ENCODE measurements at places on chromosomes 2 and 18.

DNA sequence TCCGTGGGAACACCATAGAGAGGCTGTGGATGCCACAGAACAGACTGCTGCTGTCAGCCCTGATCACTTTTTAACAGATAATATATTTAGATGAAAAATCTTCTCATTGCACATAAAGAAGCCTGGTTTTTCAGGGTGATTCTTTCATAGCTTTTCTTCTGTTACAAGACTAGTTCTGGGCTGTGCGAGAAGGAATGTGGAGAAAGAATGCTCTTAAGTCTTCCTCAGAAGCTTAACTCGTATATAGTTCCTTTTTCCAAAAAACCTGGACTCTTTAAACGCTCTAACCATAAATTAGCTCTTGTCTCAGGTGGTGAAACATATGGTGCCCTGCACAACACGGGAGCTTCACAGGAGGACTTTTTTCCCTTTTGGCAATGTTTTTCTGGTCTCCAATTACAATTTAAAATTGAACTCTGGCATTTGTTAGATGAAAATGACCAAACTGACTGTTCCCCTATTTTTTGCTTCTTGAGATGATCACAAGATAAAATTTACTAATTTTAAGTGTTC, 125.9 kb upstream of the SMAD7 start:
- DNase-seq = no peak

- DNase-seq = no peak
These were observed 250.3 kb upstream of the FOSL2 start for GRCh38 chr2:28142386-28142785.

GRCh38 chr2:168156661-168157060, 90.7 kb downstream of the STK39 start:
- DNase-seq = no peak

DNA sequence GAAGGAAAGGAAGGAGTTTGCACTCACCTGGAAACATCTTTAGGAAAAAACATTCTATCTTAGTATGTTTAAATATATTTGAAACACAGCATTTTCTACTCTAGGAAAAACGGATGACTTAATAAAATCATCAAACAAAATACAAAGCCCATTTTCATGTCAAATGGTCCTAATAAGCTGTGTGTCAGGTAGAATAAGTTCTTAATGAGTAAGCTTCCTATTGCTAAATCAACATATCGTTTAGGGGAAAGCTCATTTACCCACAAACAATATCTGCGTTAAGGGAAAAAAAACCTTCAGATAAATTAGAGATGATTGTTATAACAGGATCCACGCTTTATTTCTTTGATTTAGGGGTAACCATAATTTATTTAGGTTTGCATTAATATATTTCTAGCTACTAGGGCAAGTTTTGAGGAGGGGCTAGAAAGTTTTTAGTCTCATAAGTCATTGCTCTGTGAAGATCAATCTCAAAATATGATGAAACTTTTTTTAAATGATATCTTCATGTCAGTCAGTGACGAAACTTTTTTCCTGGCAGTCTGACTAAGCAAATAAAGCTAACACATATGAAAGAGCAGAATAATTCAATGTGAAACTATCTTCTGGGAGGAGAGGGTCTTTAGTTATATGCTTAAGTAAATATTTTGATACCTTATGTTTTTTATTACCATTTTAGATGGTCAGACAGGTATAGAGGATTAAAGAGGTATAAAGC, 147.1 kb downstream of the WDSUB1 start:
- DNase-seq = no peak

GRCh38 chr2:101362316-101362715, 25.0 kb downstream of the CREG2 start:
- no peak for DNase-seq

- no peak for DNase-seq
These were observed 57.6 kb upstream of the PARD3B start for GRCh38 chr2:204487447-204488229.

- DNase-seq = no peak
These were observed 641.7 kb upstream of the ZEB2 start for GRCh38 chr2:145161656-145162055.

GRCh38 chr2:106282462-106283170, 88.5 kb upstream of the UXS1 start:
- DNase-seq = no peak

GRCh38 chr2:136085453-136086209, 32.3 kb downstream of the CXCR4 start:
- DNase-seq = no peak

- DNase-seq = no peak
These were observed 70.5 kb downstream of the KCNG2 start for GRCh38 chr18:79868168-79868784.

DNA sequence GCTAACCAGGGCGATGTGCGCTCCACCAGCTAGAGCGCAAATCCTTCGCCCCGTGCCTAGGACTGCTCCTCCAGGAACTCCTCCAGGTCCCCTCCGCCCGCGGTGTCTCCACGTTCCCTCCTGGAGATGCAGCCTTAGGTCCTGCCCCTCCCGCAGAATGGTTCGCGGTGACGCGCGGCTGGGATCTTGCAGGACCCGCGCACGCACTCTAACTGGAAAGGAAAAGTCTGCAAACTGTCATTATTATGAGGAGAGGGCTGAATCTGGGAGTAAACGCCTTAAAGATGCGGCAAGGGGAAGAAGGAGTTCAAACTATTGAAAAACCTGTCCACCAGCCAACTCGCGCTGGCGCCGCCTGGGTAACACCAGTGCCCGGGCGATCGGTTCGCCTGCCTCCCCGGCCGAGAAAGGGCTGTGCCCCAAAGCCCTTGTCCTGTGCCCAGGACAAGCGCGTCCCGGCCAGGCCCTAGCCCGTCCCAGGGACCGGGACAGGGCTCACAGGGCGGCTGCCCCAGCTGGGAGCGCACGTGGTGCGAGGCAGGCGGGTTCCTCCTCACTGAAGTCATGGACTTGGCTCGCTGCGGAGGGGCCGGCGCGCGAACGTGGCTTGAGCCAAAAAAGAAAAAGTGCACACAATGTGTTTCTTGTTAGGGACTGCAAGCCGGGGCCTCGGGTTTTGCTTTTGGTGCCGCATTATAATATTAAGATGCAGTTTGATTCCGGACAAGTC, 5.5 kb upstream of the ID2 start:
- DNase-seq = no peak

DNA sequence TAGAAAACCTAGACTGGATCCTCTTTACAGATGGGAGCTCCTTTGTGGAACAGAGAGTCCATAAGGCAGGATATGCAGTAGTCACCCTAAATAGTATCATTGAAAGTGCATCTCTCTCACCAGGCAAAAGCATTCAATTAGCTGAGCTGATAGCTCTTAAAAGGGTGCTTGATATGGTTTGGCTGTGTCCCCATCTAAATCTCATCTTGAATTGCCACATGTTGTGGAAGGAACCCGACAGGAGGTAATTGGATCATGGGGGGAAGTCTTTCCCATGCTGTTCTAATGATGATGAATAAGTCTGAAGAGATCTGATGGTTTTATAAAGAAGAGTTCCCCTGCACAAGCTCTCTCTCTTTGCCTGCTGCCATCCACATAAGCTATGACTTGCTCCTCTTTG, 96.2 kb upstream of the RMP24 start:
- DNase-seq = no peak

Measured in CD4-positive, alpha-beta memory T cell (primary cell).